ENCODE measurements at places on chromosomes 13 and 19.

DNA sequence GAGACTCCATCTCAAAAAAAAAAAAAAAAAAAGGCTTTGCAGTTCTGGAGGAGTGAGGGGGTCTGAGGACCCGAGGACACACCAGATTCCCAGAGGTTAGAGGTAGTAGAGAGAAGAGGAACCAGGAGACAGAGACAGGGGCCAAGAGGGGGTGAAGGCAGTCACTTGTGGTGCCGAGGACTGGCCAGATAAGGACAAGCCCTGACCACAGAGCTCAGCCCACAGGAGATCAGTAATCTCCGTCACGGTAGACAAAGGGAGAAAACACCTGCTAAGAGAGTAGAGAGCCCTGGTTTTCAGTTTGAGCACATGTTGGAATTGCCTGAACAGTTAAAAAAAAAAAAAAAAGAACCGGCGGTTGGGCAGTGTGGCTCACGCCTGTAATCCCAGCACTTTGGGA is 1.7 kb upstream of the PRAM1 start:
- no peak for DNase-seq

DNA sequence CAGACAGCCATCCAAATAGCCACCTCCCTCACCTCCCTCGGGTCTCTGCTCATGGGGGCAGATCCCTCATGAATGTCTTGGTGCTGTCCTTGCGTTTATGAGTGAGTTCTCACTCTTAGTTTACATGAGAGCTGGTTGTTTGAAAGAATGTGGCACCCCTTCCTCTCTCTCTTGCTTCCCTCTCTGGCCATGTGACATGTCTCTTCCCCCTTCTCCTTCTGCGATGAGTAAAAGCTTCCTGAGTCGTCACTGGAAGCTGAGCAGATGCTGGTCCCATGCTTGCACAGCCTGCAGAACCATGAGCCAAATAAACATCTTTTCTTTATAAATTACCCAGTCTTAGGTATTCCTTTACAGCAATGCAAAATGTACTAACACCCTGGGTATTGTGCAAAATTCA is 208.7 kb downstream of the LACC1 start:
- DNase-seq = no peak

DNA sequence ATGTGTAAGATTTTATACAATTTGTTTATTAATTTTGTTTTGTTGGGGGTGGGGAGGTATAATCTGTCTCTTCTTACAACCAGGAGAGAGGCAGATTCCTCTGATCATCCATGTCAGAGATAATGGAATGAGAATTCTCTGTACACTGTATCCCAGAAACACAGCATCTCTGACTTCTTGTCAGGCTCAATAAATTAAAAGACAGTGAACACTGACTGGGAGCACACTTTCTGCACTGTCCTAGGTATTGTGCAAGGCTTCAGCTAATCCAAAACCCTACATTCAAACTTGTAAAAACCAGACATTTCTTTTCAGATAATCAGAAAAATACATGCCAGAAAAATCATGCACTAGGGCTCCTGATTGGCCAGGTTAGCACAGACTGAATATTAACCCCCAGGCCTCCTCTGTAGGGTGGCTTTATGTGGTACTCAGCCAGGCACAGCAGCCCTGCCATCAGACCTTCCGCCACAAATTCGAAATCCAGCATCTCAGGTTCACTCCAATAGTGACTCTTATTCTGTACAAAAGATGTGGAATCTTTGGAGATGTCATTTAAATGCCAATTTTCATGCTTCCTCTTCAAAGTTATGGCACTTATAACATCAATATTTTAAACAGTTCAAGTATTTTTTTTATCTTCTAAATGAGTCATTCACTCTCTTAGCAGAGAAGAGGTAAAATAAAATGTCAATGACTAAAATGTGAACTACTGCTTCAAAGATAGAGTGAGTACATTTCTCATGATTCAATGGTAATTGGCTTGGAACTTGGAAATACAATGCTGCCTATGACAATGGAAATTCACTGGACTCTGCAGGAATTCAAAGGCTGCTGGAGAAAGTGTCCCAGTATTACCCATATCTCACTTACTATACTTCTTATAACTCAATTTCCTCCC is 211.5 kb downstream of the KLF12 start:
- DNase-seq = no peak

- no peak for DNase-seq
Measured at GRCh38 chr13:47136504-47136941, 239.7 kb upstream of the HTR2A start.

- peak; percentile 85 for DNase-seq
Measured at GRCh38 chr13:42969565-42970172, 22.4 kb downstream of the EPSTI1 start.

GRCh38 chr13:41648314-41648935 is 191.1 kb downstream of the RGCC start:
- no peak for DNase-seq

GRCh38 chr13:109288151-109288709 is 498.2 kb downstream of the IRS2 start:
- DNase-seq = no peak

DNA sequence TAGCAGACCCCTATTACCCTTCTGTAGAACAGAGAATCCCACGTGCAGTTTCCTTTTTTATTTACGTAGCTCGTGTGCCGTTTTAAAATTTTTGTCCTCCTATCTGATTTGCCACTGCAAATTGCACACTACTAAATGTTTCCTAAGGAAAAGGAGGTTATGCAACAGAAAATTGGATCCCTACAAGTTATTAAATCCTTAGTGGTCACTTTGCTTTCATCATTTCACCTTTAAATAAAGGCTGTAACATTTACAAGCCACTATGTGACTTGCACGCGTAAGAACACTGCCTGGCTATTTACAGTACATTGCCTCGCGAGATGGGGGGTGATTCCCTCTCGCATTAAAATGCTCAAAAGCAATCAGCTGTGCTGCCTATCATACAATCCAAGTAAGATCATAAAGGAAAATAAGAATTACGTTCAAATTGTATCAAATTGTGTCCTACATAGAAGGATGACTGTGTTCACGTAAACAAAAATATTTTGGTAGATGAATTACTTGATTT is 525.6 kb downstream of the SUCLA2 start:
- no peak for DNase-seq

- peak; percentile 63 for DNase-seq
Measured at GRCh38 chr19:18109733-18110608, 12.4 kb downstream of the MAST3 start.

DNA sequence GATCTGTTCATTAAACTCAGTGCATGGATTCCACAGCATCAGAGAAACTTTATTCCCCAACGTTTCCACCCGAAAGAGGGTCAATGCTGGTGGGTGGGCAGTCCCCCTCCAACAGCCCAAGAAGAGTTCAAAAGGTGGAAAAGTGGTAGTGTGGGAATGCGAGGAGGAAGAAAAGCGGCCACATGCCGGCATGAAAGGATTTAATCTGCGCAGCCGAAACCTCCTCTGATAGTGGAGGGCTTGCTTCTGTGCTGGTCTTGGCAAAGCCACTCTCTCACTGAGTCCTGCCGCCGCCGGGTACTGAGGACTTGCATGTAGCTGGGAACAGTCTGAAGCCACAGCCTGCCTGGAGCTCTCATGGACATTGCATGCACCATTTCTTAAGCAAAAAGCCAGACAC is 136.2 kb upstream of the ZNF536 start:
- DNase-seq = no peak

DNA sequence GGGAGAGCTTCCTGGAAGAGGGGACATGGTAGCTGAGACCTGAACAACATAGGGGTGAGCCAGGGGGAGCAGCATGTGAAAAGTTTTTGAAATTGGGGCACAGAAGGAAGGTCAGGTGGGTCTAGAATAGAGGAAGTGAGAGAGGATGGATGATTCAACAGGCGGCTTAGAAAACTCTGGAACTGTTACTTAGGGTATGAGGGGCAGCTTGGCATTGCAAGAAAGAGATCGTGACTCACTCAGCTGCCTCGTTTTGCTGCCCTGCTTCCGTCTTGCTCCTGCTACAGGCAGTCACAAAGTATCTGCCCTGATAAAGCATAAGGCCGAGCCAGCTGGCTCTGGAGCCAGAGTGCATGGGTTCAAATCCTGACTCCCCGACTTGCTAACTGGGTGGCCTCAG is 1.3 kb upstream of the CEACAM20 start:
- no peak for DNase-seq

- DNase-seq = no peak
Measured at GRCh38 chr13:94548382-94548781, 47.6 kb downstream of the TGDS start.

GRCh38 chr13:59780058-59780457 is 383.7 kb downstream of the DIAPH3 start:
- no peak for DNase-seq

GRCh38 chr19:20482721-20483120 is 82.9 kb downstream of the ZNF737 start:
- no peak for DNase-seq

GRCh38 chr13:75902166-75903104 is 266.3 kb downstream of the LMO7 start:
- no peak for DNase-seq

GRCh38 chr13:68551701-68552522 is 1321.8 kb upstream of the PCDH9 start:
- DNase-seq = no peak

DNA sequence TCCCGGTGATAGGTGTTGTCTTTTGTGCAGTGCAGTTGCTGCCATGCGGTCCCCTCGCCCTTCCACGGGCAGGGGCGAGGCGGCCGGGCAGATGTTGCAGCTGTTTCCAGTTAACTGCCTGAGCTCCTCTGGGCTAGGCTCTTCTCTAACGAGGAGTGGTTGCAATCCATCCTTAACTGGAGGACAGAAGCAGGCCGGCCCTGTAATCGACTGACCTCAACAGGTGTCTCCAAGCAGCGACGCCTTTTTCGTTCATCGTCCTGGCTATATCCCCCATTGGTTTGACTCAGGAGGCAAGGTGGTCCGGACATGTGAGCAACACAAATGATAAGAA is 1.9 kb upstream of the TSC22D1 start:
- no peak for DNase-seq

- no peak for DNase-seq
Measured at GRCh38 chr19:1819341-1820255, 7.5 kb upstream of the ATP8B3 start.

DNA sequence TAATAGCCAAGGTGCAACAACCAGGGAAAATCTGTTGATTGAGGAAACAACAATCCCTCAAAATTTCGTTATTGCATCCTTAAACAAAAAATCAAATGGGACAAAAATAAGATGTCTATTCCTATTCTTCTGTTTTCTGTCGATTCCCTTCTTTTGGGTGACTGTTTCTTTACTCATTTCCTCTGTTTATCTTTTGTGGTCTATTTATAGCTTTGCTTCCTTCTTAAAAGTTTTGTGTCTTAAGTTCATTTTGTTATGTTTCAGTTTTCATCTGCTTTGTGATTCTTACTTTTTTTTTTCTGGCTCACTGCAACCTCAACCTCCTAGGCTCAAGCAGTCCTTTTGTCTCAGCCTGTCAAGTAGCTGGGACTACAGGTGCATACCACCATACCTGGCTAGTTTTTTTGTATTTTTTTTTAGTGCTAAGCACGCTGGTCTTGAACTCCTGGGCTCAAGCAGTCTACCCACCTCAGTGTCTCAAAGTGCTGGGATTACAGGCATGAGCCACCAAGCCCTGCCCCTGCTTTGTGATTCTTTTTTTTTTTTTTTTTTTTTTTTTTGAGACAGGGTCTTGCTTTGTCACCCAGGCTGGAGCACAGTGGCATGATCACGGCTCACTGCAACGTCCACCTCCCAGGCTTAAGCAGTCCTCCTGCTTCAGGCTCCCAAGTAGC is 10.4 kb downstream of the ZNF146 start:
- DNase-seq = no peak

- no peak for DNase-seq
Measured at GRCh38 chr19:51084505-51084904, 1.8 kb upstream of the KLK14 start.

- DNase-seq = no peak
Measured at GRCh38 chr13:49759503-49759902, 33.0 kb downstream of the KPNA3 start.

DNA sequence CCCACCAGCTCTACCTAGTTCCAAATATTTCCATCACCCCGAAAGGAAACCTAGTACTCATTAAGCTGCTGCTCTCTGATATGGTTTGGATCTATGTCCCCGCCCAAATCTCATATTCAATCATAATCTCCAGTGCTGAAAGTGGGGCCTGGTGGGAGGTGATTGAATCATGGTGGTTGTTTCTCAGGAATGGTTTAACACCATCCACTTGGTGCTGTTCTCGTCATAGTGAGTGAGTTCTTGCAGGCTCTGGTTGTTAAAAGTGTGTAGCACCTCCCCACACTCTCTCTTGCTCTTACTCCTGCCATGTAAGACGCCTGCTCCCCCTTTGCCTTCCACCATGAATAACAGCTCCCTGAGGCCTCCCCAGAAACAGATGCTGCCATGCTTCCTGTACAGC is 43.4 kb upstream of the MED4 start:
- no peak for DNase-seq

DNA sequence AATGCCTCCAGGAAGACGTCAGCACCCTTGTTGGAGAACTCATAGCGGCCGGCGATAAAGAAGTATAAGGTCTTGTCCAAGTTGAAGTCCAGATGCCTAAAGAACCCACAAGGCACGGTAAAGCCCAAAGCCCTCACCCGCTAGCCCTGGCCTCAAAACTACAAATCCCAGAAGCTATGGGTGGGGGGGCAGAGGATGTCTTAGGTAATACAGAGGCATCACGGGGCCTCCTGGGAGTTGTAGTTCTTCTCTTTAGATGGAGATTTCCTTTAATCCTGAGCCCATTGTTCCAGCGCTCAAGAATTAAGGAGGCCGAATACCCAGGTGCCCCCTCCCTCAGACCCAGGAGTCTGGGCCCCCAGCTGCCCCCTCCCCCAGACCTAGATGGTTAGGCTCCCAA is 10.8 kb downstream of the GYS1 start:
- DNase-seq = no peak

DNA sequence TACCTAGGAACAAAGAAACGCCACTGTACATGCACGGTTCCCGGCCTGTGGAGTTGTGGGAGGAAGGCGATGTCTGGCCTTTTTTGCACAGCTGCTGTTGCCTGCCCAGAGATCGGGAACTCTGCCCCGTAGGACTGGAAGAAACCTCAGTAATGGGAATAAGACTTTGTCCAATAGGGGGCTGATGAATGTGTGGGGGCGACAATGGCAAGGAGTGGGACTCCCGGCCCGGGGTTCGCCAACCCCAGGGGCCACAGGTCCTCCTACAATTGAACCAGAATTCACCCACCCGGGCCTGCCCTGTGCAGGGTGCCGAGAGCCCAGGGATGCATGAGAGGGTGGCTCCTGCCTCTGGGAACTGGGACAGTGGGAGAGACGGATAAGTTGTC is 2.0 kb upstream of the CEBPA start:
- no peak for DNase-seq

GRCh38 chr13:97300871-97301270 is 78.7 kb downstream of the MBNL2 start:
- DNase-seq = no peak

- DNase-seq = no peak
Measured at GRCh38 chr13:52179925-52180324, 20.5 kb upstream of the NEK3 start.

DNA sequence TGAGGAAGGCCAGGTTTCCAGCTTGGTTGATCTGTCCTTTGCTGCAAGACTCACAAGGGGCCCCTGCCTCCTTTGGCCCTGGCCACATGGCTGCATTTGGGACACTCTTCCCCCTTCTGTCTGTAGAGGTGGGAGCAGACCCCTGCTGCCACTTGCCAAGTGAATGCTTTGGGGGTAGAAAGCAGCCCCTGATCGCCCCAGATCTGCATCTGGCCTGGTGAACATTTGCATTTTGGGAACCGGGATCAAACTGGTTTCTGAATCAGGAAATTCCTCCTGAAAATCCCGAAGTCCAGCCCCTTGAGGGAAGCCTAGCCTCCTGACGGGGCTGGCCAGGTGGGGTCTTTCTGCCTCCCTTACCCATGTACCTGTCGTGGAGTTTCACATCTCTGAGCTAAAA is 14.9 kb downstream of the DPF1 start:
- no peak for DNase-seq

Data from left cardiac atrium (tissue), 4 donors.